ACHN (cell line): ENCODE measurements at places on chromosomes 11 and 22.

DNA sequence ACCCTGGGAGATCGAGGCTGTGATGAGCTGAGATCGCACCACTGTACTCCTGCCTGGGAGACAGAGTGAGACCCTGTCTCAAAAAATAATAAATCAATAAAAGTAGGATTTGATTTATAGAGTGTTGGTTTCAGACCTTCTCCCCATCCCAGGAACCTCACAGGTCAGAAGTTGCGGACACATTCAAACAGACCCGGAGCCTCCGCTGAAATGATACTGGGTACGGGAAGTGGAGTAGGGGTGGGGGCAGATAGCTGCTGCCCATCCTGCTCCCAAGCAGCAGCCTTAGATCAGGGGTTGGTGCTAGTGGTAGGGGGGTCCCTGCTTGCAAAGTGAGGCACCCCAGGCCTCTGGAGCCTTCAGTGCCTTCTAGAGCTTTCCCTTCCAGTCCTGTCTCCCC lies 7.8 kb downstream of the PRDM11 start:
- no peak for DNase-seq

DNA sequence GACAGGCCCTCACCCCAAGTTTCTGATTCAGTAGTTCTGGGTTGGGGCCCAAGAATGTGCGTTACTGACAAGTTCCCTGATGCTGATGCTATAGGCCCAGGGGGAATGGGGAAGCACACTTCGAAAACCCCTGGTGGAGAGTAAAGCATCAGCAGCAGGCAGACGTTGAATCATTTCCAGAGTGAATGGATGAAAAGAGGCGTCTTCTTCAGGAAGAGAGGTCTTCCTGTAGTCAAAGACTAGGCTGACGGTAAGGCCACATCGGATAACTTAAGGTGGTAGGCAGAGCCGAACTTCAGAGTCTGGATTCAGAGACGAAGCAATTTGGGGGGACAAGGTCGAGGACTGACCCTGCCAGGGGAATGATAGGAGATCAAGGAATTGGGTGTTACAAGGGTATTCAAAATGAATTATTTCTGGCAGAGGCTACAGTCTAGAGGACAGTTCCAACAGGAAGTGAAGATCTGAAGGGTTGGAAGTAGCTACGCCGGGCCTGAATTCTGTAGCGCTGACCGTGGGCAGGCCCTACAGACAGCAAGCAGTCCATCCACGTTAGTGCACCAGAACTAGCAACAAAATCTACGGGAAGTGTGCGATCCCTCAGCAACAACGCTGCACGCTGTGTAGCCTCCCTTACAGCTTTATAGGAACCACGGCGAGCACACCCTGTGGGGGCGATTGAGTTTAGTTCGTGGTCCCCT lies 862 bp upstream of the CENATAC start:
- no peak for DNase-seq

- no peak for DNase-seq
Measured at GRCh38 chr11:118342503-118343161, at the start of gene CD3D. TSS of gene CD3D (minus strand) at chr11:118342705. CDS start at chr11:118342607, 98 bp downstream.

GRCh38 chr11:61306221-61306620 lies 11.1 kb upstream of the VWCE start:
- no peak for DNase-seq

DNA sequence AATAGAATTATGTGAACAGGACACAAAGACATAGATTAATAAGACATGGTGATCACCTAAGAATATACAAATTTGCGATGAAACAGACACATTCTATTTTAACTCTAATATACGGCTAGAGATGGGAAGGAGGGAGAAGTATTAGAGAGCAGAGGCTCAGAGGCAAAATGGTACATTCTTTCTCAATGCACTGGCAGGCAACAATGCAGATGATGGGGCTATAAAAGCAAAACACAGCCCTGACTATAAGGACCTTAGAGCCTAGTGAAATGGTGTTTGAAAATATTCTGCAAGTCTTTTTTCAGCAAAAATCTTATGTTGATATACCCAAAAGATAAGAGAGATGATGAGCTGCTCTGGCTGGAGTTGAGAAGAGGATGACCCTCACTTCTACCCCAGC lies 13.1 kb downstream of the TCF20 start:
- no peak for DNase-seq

GRCh38 chr11:360326-361280 lies 8.7 kb upstream of the B4GALNT4 start:
- DNase-seq: no peak

GRCh38 chr22:36201630-36202319 lies at the start of gene APOL4:
TSS of gene APOL4 (minus strand) at chr22:36201809. CDS start at chr22:36201734, 75 bp downstream.
- no peak for DNase-seq

DNA sequence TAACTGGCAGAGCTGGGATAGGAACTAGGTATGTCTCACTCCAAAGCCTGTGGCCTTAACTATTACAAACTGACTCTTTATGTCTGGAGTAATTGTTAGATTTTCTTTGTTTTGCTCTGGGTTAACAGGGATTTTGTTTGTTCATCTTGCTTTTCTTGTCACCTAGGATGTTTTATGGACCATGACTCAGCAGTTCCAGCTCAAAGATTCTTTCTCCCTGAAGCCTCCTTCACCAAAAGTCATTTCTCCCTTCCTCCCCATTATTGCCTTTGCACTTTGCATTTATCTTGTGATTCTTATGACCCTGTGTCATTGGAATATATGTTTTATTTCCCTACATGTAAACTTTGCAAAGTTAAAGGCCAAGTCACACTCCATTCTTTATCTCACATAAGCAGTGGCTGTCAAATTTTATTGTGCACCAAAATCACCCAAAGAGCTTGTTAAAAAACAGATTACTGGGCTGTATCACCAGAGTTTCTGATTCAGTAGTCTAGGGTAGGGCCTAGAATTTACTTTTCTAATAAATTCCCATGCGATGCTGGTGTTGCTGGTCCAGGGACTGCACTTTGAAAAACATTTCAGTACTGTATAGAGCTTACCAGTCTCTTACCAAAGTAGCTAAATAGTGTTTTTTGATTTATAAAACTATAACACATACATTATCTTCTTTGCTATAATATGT lies 327.7 kb downstream of the DLG2 start:
- DNase-seq: peak; percentile 3

DNA sequence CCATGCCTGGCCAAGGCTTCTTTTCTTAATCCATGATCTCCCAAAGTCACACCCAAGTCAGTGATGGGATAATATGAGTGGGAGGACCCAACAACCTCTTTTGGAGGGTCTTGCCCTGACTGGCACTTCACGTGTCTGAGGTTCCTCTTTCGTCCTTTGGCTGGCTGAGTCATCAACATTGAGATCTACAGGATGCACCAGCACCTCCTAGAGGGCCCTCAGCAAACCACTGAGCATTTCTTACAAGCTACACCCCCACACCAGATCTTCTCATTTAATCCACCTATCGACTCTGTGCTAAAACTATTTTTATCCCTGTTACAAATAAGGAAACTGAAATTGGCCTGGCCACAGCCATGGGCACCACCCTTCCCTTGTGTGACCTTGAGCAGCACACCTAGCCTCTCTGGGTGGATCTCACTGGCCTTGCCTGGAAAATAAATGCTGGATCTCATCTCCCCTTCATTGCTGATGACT lies 63.4 kb downstream of the FLI1 start:
- peak; percentile 12 for DNase-seq

DNA sequence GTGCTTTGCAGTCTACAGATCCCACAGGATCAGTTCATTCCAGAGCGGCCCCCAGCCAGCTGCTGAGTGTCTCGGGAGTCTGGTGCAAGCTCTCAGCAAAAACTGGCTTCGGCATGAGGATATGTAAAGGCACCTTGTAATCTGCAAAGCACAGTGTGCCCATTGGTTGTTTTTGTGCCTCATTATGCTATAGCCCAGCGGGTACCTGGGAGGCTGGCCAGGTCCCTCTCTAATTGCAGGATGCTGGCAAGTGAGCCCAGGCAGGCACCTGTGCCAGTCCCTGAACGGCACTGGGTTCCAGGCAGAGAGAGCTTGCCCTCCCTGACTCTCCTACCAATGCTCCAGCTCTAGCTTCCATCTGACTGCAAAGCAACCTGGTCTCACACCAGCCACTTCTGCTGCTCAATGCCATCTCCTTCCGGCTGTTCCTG lies 128.7 kb downstream of the DSCAML1 start:
- DNase-seq: no peak

DNA sequence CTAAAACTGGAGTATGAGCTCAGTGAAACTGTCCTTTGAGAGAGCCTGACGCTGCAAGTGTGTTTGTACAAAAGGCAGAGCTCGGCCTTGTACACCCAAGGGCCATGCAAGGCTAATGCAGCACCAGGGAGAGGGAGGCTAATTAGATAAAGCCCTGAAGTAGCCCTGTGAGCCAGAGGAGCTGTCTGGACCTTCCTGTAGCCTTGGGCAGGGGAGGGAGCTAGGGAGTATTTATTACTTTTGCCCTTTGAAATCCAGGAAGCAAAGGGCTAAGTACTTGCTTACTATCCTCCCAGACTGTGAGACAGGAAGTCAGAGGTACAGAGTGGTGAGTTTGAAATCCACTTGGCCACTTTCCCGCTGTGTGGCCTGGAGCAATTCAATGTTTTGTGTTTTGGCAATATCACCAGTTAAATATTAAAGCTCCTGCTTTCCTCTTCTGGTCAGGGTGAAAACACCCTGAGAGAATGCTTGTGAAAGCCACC lies 10.2 kb upstream of the LDHA start:
- peak; percentile 84 for DNase-seq

DNA sequence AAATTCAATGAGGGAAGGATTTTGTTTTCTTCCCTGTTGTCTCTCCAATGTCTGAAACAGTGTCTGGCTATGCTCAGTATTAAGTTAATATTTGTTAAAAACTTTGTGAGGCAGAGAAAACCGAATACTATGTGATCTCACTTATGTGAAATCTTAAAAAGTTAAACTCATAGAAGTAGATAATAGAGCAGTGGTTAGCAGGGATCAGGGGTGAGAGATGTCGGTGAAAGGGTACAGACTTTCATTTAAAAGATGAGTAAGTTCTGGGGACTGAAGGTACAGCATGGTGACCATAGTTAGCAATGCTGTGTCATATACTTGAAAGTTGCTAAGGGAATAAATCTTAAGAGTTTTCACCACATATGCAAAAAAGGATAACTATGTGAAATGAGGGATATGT lies 244.6 kb downstream of the AASDHPPT start:
- DNase-seq: no peak

- peak; percentile 84 for DNase-seq
Measured at GRCh38 chr22:40509401-40510134, 127.0 kb downstream of the MRTFA start.

- DNase-seq: no peak
Measured at GRCh38 chr22:31343235-31344191, 2.6 kb downstream of the PATZ1 start.

- no peak for DNase-seq
Measured at GRCh38 chr22:33426451-33426850, 368.3 kb upstream of the SYN3 start.

GRCh38 chr11:107859459-107860239 lies 1.1 kb upstream of the SLC35F2 start:
- DNase-seq: peak; percentile 73

GRCh38 chr11:70637186-70637800 lies 239.0 kb downstream of the CTTN start:
- no peak for DNase-seq

DNA sequence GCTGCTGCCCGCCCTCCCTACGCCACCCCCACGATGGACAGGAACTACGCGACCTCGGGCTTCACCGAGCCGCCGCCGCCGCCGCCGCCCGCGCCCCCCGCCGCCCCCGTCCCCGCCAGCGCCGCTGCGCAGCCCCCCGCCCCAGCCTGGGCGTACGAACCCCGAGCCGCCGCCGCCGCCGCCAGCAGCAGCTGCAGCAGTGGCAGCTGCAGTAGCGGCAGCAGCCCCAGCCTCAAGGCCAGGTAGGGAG lies 407 bp downstream of the QSER1 start:
- no peak for DNase-seq

- no peak for DNase-seq
Measured at GRCh38 chr22:16963189-16963945, 44.7 kb downstream of the GAB4 start.

DNA sequence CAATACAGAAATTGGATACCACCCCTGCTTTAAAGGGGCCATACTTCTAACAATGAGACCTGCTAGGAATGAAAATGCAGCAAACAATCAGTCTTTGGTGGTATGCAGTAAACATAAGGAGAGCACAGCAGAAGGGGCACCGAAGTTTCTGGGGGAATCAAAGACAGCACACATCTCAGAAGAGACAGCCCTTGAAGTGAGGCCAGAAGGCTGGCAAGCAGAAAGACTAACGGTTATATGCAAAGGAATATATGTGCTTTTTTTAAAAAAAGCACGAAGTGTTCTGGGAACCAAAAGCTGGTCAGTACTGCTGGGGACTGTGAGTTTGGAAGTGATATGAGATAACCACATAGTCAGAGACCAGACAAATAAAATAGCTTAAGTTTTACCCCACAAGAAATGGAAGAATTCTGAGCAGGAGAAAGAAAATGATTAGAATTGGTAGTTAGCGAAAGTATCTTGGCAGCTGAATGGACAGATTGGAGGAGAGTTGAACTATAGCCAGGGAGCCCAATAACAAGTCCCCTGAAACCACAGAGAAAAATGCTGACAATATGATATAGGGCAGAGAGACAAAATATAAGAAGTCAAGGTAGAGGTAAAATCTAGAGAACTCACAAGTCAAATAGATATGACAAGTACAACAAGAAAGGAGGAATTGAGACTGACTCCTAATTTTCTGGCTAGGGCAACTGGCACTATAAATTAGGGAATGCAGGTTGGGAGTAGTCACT lies 125.7 kb downstream of the MRTFA start:
- DNase-seq: no peak

GRCh38 chr11:43223026-43223425 lies 88.8 kb upstream of the API5 start:
- DNase-seq: no peak

- no peak for DNase-seq
Measured at GRCh38 chr22:32482708-32483107, 8.1 kb downstream of the FBXO7 start.

- no peak for DNase-seq
Measured at GRCh38 chr11:28618416-28618815, 510.2 kb downstream of the METTL15 start.

GRCh38 chr11:21427726-21428125 lies 758.3 kb downstream of the NELL1 start:
- no peak for DNase-seq

- no peak for DNase-seq
Measured at GRCh38 chr11:92443199-92443598, 218.6 kb downstream of the FAT3 start.

- no peak for DNase-seq
Measured at GRCh38 chr22:21780259-21780658, 44.7 kb upstream of the YPEL1 start.

- DNase-seq: no peak
Measured at GRCh38 chr11:94588366-94588942, 21.3 kb downstream of the PIWIL4 start.

GRCh38 chr11:125443767-125444311 lies 52.2 kb downstream of the FEZ1 start:
- DNase-seq: no peak

DNA sequence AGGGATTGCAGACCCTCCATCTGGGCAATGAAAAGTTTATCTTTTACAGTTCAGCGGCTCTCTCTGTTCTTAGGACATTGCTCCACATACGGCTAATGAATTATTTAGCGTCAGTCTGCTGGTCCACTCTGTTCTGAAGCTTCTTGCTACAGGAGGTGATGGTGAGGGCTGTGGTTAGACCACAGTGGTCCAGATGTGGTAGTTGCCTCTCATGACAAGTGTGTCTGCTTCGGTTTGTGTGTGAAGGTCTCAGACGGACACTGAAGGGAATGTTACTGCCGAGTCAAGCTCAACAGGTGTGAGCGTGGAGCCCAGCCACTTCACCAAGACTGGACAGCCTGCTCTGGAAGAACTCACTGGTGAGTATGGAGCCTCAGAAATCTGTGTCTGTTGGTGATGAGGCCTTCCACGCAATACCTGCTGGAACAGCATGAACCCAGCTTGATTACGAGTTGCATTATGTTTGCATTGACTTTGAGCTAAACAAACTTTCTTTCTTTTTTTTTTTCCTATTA lies 220.8 kb downstream of the DBX1 start:
- DNase-seq: no peak
